ENCODE measurements at places on chromosomes 2 and 18.

DNA sequence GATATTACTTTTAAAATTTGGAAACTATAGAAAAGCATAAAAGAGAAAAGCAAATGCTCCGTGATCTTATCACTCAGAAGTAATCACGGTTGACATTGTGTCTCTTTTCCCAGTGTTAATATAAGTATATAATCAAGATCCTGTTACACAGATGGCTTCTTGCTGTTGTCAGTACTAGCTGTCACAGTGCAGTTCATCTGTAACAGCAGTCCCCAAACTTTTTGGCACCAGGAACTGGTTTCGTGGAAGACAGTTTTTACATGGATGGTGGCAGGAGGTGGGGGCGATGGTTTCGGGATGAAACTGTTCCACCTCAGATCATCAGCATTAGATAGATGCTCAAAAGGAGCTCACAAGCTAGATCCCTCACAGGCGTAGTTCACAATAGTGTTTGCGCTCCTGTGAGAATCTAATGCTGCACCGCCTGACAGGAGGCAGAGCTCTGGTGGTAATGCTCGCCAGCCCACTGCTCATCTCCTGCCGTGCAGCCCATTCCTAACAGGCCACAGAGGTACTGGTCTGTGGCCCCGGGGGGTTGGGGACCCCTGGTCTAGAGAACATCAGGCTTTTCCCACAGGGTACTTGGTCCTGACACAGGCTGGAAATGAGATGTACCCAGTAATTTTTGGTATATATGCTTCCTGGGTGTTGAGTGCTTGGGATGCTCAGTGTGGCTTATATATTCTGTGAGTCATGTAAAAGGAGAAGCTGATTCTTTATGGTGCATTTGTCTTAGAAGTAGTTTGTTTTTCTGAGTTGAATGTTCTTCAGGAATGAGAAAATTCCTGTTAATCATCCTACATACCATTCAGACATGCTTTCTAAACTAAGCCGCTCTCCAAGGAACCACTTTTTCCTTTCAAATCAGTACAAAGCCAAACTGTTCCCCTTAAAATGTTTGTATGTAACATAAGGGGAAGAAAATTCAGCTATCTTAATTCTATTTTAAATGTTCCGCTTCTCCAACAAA, 121.8 kb downstream of the NCK2 start:
- DNase-seq = no peak

DNA sequence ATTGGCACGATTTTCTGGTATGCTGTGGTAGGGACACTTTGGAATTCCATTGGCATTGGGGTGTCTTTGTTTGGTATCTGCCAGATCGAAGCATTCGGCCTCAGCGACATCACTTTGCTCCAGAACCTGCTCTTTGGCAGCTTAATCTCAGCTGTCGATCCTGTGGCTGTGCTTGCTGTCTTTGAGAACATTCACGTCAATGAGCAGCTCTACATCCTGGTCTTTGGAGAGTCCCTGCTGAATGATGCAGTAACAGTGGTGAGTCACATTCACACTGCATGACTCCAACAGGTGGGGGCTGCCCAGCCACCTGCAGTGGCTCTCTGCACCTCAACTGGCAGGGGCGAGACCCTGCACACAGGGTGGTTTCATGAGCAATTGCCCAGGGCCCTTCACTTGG, 38.4 kb downstream of the SLC9A2 start:
- no peak for DNase-seq

GRCh38 chr2:113209011-113209645, 35.4 kb downstream of the PSD4 start:
- DNase-seq = no peak

GRCh38 chr2:73291093-73291460, 2.3 kb downstream of the EGR4 start:
- DNase-seq = peak; percentile 20

DNA sequence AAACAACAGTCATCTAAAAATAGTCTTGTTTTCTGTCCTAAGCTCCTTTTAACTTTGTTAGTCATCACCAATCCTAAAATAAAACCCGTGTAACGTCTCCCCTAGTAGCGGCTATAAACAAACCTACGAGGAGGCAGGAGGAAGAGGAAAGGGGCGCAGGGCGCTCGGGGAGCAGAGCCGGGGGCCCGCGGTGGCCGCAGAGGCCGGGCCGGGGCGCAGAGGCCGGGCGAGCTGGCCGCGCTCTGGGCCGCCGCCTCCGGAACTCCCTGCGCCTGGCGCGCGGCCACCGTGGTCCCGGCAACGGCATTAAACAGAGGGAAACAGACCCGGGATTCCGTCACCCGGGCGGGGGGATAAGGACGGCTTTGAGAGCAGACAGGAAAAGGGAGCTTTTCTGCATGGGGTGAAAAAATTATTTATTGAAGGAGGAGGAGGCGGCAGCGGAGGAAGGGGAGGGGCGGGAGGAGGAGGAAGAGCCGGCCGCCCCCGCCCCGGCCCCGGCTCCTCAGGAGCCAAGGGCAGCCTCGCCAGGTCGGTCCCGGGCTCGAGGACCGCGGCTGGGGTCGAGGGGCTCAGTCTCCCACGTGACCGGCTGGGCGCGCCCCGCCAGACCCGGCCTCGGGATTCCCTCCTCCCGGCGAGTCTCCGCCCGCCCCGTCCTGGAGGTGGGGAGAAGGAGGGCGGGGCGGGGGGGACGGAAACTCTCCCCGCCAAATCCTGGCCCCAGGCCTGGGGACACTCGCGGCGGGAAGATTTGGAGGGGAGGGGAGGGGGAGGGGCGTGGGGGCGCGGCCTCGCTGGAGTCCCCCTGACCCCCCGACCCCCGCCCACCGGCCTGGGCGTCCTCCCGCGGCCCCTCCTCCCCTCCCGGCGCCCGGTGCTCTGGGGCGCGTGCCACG, 1.8 kb upstream of the NFATC1 start:
- DNase-seq = no peak
